GM06990 (cell line): ENCODE measurements at places on chromosomes 6 and 20.

GRCh38 chr6:51265426-51265825 lies 446.8 kb downstream of the TFAP2B start:
- no peak for DNase-seq

- no peak for DNase-seq
These were observed 358.3 kb upstream of the EYS start for GRCh38 chr6:66065313-66065712.

DNA sequence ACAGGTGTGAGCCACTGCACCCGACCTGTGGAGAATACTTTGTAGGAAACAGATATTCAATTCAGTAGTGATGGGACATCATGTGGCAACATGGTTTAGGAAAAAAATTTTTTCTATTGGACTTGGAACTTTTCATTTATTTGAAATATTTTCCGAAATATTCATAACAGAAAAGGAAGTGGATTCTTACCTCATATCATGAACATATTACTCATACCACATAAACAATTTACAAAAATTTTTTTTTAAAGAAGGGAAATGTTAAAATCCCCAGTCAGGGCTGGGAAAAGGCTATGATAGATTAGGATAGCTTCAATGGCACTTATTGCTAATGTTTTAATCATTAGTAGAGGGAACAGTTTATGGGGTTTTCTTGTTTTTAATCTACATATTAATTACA lies 6.8 kb upstream of the ALDH8A1 start:
- no peak for DNase-seq

DNA sequence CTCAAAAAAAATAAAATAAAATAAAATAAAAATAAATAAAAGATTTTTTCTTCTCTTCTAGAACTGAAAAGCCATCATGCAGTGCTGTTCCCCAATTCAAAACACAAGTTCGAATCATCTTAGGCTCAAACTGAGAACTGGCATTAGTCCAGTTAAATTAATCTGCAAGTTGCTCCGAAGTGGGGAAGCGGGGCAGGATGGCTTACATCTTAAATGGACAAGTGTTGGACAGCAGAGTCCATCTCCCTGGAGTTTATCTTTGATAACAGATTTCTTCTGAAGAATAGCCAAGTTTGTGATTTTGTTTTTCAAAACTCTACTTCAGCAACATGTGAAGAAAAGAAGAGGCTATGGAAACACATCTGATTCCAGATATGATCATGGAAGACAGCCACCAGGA lies 111.3 kb upstream of the ASF1A start:
- DNase-seq = no peak

DNA sequence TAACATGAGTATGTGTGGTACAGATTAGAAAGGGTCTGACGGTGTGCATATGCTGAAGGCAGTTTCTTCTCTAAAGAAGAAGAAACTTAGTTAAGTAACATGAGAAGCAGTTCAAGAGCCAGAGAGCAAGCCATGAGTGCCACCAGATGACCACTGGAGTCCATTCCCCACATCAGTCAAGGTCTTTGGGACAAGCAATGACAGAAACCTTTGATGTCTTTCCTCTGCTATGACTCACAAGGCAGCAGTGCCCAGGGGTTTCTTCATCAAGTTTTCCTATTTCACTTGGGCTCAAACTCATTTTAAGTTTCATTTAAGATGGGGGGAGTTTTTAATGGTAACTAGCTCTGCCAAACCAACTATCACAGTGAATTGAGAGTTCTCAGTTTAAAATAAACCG lies 303.8 kb upstream of the TBX18 start:
- DNase-seq = no peak

DNA sequence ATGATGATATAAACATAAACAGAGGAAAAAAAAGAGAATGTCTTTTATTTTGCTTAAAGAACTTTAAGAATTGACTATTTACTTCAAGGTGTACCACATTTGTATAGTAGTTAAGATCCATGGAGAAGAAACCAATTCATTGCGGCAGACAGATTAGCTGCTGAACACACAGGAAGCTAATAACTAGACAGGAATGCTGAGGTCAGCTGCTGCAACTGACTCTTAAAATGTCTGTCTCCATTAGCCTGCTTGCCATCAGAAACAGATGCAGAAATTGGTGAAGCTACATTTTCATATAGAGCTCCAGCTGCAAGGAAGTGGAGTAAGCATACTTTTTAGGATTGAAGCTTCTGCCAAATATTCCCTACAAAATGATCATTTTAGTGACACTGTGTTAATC lies 939.5 kb downstream of the EPHA7 start:
- no peak for DNase-seq

- DNase-seq = no peak
These were observed 382.4 kb upstream of the ADGRB3 start for GRCh38 chr6:68252632-68253031.

DNA sequence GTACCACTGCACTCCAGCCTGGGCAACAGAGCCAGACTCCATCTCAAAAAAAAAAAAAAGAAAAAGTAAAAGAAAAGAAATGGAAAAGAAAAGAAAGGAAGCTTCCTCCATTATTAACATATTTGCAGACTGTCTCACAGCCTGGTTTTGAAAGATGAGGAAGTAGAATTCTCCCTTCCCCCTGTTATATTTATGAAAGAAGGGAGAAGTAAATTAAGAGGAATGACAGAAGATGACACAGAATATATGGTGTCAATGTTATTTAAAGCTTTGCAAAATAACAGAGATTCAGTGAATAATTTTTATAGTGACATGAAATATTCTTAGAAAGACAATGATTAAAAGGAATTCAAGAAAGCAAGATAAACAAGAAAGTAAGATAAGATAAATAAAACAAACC lies 83.7 kb upstream of the PRSS16 start:
- DNase-seq = no peak

- peak; percentile 39 for DNase-seq
These were observed 10.8 kb downstream of the GCNT2 start for GRCh38 chr6:10531942-10532341.

DNA sequence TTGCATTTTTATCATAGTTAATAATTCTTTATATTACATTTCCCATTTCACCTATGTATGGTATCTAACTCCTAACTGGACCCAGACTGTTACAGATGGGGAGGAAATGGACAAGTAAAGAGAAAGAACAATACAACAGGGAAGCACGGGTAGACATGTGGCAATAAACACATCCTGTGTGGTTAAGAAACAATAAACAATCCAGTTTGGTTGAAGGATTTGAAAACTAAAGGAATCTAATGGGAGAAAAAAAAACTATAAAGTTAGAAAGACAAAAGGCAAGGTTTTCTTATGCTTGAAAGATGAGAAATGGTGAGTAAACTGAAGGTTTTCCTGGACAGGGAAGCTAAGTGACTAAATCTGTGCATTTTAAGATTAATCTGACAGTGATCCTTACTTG lies 34.9 kb upstream of the ALDH8A1 start:
- DNase-seq = no peak

DNA sequence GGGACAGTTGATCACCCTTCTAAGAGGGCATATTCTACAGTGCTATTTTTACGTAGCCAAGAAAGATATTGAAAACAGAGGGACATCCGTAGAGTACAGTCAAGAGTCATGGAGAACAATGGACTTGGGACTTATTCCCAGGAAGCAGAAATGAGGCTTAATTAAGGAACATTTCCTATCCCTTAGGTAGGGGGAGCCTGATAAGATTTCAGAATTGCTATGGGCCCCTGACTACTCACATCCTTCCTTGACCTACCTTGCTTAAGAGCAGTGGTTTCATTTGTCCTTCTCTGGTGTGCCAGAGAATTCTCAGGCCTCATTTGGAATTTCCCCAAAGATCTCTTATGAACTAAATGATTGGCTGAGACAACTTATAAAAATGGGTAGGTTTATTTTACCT lies 189.5 kb upstream of the DTNBP1 start:
- DNase-seq = no peak

DNA sequence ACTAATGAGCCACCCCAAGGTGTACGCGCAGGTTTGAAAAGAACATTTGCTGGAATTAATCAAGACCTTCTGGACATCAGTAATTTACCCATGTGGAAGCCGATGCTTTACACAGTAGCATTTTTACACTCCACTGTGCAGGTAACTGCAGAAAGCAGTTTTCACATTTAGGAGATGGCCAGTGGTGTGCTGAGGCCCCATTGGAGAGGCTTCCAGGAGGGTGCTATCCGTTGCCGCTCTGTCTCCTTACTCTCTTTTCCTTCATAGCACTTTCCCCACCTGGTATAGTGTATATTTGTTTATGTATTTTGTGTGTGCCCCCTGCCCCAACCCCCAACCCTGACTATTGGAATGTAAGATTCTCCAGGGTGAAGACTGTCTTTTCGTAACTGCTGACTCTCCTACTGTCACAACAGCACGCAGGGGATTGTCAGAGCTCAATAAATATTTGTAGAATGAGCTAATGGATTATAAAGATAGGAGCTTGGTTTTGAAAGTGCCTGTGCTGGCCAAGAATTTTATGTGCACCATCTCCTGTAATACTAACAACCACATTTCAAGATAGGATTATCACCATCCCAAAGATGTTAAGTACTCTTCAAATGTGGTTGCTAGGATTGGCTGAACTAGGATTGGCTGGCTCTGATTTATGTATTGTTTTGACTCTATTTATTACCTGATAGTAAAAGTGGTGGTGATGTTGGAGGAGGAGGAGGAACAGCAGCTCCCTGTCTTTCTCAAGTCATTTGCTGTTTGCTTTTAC lies 74.0 kb upstream of the GLP1R start:
- DNase-seq = no peak

GRCh38 chr6:98971303-98971702 lies 23.6 kb upstream of the FBXL4 start:
- DNase-seq = no peak

DNA sequence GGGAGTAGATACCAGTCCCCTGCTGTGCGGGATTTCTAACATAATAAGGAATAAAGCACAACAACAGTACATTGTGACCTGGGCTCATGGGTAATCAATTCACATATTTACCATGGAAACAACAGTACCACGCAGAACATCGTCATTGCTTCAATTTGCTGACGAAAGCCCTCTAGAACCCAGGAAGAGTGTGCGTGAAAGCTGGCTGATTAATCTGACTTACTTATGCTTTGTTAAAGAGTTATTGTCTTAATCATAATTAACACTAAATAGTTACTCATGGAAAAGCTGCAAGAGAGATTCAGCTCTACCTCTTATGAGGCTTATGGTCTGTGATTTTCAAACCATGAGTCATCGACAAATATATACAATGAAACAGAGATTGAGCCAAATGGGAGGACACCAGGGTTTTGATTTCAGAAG lies 644.3 kb upstream of the AGPAT4 start:
- no peak for DNase-seq

DNA sequence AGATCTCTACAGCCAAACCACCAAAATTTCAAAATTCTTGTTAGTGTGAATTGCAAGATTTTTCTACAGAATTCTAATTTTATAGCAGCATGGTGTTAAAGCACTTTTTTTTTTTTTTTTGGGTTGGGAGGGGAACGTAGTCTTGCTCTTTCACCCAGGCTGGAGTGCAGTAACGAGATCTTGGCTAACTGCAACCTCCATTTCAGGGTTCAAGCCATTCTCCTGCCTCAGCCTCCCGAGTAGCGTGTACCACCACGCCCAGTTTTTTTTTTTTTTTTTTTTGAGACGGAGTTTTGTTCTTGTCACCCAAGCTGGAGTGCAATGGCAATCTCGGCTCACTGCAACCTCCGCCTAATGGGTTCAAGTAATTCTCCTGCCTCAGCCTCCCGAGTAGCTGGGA lies 11.5 kb downstream of the ARHGAP18 start:
- no peak for DNase-seq

- DNase-seq = no peak
These were observed 124.0 kb downstream of the PXDC1 start for GRCh38 chr6:3627501-3627900.

DNA sequence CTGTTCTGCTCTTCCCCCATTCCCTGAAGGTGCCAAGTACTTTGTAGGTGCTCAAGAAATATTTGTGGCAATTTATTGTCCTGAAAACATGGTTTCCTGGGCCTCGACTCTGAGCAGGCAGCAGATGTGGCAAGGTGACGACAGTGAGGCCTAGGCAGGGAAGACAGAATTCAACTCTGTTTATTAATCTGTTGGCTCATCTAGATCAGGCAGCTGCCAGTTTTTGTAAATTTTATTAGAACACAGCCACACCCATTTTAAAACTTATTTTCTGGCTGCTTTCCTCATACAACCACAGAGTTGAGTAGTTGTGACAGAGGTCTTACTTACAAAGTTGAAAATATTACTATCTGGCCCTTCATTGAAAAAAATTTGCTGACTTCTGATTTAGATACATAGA lies 24.5 kb downstream of the MAPK14 start:
- DNase-seq = no peak

- DNase-seq = no peak
These were observed 1.7 kb upstream of the SLC22A2 start for GRCh38 chr6:160260367-160260766.

DNA sequence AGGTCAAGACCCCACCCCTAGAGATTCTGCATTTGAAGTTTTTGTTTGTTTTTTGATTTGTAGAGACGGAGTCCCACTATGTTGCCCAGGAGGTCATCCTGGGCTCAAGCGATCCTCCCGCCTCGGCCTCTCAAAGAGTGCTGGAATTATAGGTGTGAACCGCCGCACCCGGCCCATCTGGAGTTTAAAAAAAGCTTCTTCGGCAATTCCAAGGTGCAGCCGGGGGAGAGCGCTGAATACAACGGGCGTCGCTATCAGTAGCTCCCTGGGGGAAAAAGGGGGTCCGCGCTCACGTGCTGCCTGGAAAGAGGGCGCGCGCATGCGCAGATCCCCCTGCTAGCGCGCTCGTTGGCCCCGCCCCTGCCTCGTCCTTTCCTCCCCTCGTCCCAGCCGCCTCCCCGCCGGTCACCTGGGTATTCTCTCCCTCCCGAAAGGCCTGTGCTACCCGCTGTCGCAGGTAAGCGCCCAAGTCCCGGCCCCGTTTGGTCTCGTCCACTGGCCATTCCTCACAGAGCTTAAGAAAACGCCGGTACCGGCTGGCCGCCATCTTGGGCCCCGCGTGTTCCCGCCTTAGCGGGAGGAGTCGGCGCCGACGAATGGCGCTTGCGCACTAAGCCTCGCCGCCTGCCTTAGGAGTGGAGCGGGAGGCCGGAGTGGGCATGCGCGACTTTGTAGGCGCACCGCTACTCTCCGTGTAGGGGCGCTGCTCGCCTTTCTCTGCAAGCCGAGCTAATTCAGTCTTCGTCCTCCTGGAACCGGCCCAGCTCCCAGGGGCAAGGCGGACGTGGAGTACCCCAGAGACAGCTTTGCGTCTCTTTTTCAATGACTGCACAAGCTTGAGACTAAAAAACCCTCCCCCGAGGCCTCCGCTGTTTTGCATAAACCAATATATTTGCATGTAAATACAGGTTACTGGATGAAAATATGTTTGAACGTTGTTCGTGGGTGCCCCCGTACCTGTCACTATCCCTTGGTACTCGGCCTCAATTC lies at the start of gene UQCC2:
Gene UQCC2 (minus strand): TSS at position 561 of the 990 bp plus-strand sequence. CDS start 14 bp downstream, at position 547.
- DNase-seq = peak; percentile 96

- no peak for DNase-seq
These were observed 119.1 kb upstream of the BMP5 start for GRCh38 chr6:55994531-55994930.
